Spleen (tissue), 13 donors: ENCODE measurements at places on chromosomes 6 and 20. TPM values are rescaled to one million over a fixed set of nuclear protein-coding genes. Genes with fewer than 3 reads are reported as not detected.

DNA sequence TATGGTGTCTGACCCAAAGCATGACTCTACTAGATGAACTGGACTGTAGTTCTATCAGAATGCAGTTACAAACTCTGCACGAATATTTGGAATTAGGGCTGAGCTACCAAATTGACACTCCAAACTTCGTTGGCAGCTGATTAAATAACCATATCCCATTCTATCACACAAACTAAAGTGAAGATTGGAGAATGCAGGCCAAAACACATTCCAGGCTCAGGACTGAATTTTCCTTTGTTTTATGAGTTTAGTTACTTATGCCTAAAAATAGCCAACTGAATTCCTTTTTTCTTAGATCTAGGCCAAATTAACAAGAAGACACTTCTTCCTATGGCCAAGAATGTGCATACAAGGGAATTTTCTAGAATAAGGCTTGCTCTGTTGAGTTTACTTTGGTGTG lies 9.7 kb upstream of the KIAA0408 start:
- H3K4me1 ChIP-seq: no peaks in the 10 kb centered on the region
- H3K27ac ChIP-seq: no peak overlapping the region
- H3K36me3 ChIP-seq: no peaks in the 10 kb centered on the region
- DNase-seq: no peak
- no peak overlapping the region for H3K4me3 ChIP-seq

DNA sequence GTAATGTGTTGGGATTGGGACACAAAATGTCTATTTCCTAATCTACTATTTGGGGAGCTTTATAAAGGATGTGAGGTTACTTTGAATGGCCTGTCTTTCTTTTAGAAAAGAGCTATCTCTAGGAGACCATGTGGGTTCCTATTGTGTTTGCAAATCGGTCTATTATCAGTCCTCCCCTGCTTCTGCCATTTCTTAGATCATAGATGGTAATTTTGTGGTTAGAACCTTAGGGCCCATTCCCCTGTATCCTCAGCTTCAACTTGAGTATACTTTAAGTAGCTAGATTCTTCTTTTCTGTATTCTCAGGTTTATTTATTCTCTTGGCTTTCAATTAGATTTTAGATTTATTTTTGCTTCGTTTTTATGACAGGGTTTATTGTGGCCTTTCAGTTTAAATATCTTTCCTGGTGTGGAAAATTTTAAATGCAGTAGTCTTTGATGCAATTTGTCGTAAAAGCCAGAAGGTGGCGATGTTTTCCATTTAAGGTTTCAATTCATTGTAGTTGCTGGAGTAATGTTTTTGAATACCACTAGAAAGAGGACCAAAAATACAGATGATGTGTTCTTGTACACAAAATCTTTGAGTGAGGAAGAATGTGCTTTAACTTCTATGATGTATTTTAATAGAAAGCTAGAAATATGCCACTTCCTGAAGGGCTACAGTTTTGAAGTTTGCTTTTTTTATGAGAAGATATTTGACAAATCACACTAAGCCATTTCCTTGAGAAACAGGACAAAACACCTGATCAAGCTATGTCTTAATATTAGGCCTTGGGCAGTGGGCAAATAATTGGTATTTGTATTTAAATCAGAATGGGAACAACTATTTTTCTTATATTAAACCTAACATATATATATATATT lies 20.3 kb downstream of the TBPL1 start:
- no peak overlapping the region for H3K4me3 ChIP-seq
- H3K27ac ChIP-seq: no peak overlapping the region
- no peak for DNase-seq

DNA sequence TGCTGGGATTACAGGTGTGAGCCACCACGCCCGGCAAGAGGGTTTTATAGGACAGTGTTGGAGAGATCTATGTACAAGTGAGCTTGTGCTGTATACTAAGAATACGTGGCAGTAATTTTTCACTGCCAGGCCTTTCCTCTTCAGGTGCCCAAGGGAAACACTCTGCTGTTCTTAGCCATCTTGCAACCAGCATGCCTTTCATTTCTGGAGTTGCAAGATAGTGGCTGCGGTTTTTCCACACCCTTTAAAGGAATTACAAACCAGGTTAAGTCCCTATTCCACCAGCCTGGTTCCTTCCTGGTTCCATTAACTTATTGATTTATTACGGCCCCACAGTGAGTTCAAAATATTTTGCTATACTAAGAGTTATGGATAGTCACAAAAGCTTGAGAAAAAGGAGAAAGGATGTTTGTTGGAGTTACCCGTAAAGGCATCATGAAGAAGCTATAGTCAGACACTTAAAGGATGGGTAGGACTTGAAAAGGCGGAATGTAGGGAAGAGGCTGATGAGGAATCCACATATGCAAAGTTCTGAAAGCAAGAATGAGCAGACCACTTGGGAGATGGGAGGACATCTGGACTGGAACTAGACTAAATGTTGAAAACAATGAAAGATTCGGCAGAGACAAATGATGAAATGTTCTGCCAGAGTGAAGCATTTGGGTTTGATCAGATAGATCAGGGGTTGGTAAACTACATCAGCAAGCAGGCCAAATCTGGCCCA lies 61.4 kb upstream of the ASIP start:
- no peak overlapping the region for H3K4me3 ChIP-seq
- H3K36me3 ChIP-seq: no peaks in the 10 kb centered on the region
- H3K27me3 ChIP-seq: no peaks in the 10 kb centered on the region
- no peaks in the 10 kb centered on the region for H3K4me1 ChIP-seq

GRCh38 chr6:137875058-137875520 lies 8.0 kb downstream of the TNFAIP3 start:
- DNase-seq: no peak
- H3K27me3 ChIP-seq: no peaks in the 10 kb centered on the region
- no peak overlapping the region for H3K27ac ChIP-seq
- H3K4me1 ChIP-seq: peaks cover 39% of the 10 kb centered on the region

- H3K27ac ChIP-seq: no peak overlapping the region
- no peaks in the 10 kb centered on the region for H3K36me3 ChIP-seq
- DNase-seq: no peak
- H3K4me1 ChIP-seq: peaks cover 72% of the 10 kb centered on the region
- no peaks in the 10 kb centered on the region for H3K27me3 ChIP-seq
Observed at GRCh38 chr6:117677553-117678141, 2.4 kb downstream of the NUS1 start.

GRCh38 chr6:168711049-168711640 lies 270.2 kb downstream of the SMOC2 start:
- H3K27ac ChIP-seq: no peak overlapping the region
- H3K27me3 ChIP-seq: peaks cover 3% of the 10 kb centered on the region
- H3K36me3 ChIP-seq: no peaks in the 10 kb centered on the region
- no peaks in the 10 kb centered on the region for H3K4me1 ChIP-seq
- DNase-seq: no peak

DNA sequence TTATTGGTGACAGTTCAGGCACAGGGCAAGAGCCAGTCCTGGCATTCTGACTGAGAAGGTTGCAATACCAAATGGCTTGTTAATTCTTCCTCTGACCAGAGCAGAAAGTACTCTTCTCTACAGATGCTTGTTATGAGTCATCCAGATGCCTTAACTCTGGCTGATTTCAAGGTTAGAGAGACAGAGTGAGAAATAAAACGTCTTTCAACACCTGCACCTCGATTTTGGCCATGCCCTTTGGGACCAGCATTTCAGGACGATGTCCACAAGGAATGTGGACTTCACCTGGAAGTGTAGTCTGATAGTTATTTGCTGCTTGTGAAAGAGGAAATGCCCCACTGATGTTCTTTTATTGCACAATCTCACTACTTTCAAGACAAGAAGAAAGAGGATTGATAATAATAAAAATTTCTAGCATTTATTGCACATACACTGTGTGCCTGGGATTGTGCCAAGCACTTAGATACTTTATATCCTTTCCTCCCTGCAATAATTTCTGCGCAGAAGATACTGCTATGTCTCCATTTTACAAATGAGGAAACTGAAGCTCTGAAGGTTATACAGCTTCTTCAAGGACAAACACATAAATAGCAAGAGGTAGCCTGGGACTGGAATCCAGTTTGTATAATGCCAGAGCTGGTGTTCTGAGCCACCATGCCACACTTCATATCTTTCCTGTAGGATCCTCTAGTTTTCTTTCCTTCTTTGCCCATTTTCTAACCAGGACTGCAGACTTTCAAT lies 33.5 kb upstream of the MCM3 start:
- DNase-seq: no peak
- no peaks in the 10 kb centered on the region for H3K36me3 ChIP-seq
- H3K27me3 ChIP-seq: no peaks in the 10 kb centered on the region
- no peak overlapping the region for H3K27ac ChIP-seq
- peaks cover 10% of the 10 kb centered on the region for H3K4me1 ChIP-seq

DNA sequence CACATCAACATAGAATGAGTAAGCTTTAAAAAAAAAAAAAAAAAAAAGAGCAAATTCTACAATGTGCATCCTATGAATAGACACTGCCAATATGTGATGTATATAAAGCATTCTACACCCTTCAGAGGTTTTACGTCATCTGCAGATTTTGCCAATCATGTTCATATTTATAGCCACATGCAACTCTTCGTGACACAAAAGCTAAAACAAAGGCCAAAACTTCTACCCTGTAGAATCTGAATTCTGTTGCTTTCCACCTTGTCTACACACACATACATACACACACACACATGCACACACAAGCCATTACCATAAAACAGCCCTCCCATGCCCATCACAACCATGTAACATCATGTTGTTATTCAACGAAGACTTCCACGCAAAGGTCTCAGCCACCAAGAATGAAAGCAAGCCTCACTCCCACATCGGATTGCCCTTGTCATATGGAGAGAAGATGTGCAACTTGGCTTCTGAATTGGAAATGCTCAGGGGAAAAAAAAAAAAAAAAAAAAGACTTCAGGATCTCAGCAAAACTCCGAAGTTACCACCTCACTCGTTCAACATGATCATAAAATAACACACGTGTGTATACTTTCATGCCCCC lies 479.4 kb upstream of the JARID2 start:
- DNase-seq: no peak
- no peak overlapping the region for H3K27ac ChIP-seq
- H3K36me3 ChIP-seq: no peaks in the 10 kb centered on the region
- H3K4me1 ChIP-seq: peaks cover 26% of the 10 kb centered on the region

Gene DAAM2
- total RNA-seq: 26.0 TPM

Gene RUNX2
- 9.4 TPM for total RNA-seq

Gene EDN3
- total RNA-seq: 6.2 TPM

Gene NKX2-2
- total RNA-seq: not detected

Gene TBC1D7
- total RNA-seq: 20.9 TPM
